ENCODE measurements at places on chromosomes 3 and 15.

GRCh38 chr3:187946163-187946691 is 201.0 kb upstream of the BCL6 start:
- no peak for DNase-seq

- no peak for DNase-seq
Measured at GRCh38 chr3:26515351-26515750, 107.2 kb upstream of the LRRC3B start.

GRCh38 chr3:105166893-105167292 is 199.8 kb upstream of the ALCAM start:
- DNase-seq = no peak

DNA sequence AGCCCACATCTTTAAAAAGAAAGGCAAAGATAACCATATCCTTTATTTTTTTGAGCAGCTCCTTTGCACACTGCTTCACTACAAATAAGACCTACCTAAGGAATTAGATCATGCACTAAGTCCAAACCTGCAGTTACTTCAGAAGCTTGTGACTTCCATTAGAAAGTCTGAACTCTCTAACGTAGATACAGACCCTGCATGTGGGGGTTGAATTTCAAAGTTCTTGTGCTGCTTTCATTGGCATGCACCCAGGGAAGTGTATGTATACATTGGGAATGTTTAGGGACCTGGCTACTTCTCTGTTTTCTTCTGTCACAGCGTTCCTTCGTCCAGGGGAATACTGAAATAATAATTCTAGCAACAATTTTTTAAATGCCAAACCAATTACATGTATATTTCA is 185.2 kb upstream of the IL12A start:
- DNase-seq = no peak

- no peak for DNase-seq
Measured at GRCh38 chr3:157226173-157226847, 66.4 kb upstream of the CCNL1 start.

GRCh38 chr3:113136071-113136470 is 75.3 kb upstream of the BOC start:
- DNase-seq = no peak

- no peak for DNase-seq
Measured at GRCh38 chr15:83039206-83039605, 27.8 kb upstream of the C15orf40 start.

DNA sequence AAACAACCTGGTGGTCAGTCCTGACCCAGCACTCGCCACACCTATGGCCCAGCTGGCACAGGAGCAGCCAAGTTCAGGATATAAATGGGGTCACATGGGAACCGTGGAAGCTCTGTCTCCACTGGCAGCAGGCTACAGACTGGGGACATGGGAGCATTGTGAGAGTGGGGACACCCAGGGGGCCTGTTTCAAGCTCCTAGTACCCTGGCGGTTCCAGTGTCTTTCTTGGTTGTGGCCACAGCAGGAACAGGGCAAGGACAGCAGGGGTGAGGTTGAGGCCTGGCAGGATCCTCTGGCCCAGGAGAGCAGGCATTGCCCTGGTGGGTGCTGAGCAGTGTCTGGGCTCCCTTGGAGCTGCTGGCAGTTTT is 1.9 kb downstream of the CSK start:
- DNase-seq = no peak

DNA sequence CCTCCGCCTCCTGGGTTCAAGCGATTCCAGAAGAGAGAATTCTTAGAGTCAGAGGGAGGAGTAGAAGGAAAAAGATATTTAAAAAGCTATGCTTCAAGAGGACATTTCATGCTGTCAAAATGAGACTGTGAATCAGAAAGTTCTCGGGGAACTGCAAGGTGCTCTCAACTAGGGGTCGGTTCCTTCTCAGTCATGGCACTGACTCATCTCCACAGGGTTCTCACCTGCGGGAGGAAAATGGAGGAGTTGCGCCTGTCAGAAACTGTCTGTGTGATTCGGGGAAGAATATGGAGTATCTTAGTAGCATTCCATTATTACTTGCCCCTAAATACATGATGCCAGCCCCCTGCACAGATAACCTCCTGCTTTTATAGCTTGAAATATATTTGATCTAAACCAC is 47.4 kb downstream of the APH1B start:
- DNase-seq = no peak

- no peak for DNase-seq
Measured at GRCh38 chr3:71806736-71807135, 21.8 kb upstream of the PROK2 start.

DNA sequence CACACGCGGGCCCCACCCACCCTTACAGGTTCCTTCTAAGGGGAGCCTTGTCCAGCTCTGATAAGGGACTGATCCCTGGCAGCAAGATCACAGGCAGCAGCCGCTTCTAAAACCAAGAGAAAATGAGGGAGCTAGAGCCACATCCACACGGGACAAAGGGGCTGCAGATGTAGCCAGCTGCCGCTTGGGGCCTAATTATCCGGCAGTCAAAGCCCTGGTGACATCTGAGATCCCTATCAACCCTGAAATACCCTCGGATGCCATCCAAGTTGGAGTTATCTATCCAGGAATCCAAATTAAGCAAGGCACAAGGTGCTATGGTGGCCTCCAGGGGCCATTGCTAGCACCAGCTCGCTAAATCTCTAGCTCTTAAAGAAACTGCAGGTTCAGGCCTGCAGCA is 248.3 kb downstream of the VPS13C start:
- DNase-seq = no peak

DNA sequence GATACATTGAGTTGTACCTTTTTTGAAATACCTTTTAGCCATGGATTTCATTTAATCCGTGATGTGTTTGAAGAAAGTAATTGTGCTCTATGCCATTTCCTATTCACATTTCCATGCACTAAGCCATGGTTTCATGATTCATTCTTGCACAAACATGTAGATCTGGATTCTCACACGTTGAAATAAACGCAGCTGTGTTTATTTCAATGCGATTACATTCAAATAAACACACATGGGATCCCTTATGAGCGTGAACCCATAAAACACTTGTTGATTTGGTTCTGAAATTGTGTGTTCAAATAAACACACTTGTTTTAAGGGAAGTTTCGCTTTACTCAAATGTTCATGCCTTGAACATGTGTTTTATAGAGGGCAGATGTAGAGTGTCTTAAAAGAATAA is 39.2 kb downstream of the BBX start:
- no peak for DNase-seq

DNA sequence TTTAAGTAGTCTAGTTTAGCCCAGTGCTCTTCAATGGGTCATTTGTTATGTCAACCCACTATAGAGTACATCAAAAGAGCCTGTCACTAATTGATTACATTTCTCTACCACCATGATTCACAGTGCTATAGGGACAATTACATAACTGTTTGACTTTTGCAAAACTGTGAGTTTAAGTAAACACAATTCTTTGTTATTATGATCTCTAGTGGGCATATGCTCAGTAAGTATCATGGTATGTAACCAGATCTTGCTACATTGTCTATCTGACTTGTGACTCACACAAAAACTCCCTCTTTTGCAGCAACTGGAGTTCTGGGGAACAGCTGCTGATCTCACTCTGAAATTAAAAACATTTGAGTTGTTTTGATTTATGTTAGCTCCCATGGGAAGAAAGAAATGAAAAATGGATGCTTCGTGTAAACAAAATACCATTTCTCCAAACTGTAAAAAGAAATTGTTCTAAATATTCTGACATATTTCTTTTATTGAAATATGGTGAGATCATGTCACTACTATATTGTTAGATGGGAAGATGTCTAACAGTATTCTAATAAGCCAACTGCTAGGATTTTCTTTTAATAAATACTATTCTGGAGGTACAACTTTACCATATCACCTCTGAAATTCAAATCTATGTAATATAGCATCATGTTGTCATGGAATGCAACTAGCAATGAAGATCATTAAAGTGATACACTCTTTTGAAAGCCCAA is 470.4 kb downstream of the ROBO1 start:
- DNase-seq = no peak

- peak; percentile 93 for DNase-seq
Measured at GRCh38 chr3:13073326-13074005, at the start of gene IQSEC1. Gene IQSEC1, minus strand, starts transcription at chr3:13073429. Its CDS starts 415 bp downstream, at chr3:13073014.

GRCh38 chr3:16286161-16286560 is 21.1 kb downstream of the OXNAD1 start:
- no peak for DNase-seq

GRCh38 chr15:85621094-85621493 is 173.6 kb downstream of the KLHL25 start:
- DNase-seq = no peak

DNA sequence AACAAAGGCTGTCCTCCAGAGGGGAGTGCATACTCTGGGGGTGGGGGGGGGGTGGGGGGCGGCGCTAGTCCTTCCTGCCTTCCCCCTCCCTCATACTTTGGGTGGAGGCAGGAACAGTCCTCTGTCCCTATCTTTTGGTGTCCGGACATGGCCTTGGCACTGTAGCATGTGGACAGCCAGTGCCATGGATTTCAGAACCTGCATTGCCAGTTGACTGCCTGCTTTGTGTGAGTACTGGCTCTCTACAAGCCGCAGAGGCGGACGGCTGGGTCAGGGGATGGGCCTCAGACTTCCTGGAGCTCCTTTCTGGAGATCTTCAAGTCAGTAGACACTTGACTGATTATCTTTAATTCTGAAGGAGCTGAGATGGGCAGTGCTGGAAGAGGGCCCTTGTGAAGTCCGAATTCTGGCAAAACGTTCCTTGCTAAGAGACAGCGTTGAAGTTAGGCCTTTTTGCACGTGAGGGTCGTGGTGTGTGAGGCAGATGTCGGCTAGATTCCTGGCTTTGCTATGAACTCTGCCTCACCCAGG is 2.5 kb downstream of the CLDN11 start:
- no peak for DNase-seq

- no peak for DNase-seq
Measured at GRCh38 chr15:75655931-75656330, 8.2 kb downstream of the SNX33 start.

GRCh38 chr15:27512281-27513001 is 541.5 kb downstream of the GABRG3 start:
- DNase-seq = no peak

DNA sequence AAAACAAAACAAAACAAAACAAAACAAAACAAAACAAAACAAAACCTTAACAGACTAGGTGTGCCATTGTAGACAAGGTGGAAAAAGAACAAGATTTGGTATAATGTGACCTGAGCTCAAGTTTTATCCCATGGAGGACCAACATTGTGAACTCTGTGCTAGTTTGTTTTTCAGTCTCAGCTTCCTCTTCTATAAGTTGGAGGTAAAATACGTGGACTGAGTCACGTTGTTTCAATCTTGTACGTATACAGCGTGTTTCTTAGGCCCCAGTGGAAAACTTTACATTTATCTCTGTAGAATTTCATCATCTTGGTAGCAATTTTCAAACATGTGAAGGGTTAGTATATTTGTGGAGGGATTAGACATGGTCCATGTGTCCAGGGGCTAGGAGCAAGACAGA is 261.6 kb downstream of the CD47 start:
- DNase-seq = no peak

- no peak for DNase-seq
Measured at GRCh38 chr15:41978534-41978933, 6.2 kb upstream of the EHD4 start.

DNA sequence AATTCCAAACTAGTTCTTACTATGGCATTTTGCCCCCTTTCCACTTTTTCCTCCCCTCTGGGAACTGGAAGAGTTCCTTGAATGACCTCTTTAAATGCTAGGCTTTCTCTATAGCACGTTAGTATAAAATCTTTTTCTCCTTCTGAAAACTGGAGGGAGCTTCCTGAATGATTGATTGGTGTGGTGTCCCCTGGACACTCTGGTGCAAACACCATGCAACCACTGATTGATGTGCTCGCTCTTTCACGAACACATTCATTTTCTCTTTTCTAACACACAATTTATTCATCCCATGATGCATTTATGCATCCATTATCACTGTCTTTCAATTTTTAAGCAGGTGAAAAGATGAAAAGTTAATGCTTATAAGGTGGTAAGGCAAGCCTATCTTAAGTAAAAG is 159.1 kb upstream of the NANOGP8 start:
- DNase-seq = no peak

DNA sequence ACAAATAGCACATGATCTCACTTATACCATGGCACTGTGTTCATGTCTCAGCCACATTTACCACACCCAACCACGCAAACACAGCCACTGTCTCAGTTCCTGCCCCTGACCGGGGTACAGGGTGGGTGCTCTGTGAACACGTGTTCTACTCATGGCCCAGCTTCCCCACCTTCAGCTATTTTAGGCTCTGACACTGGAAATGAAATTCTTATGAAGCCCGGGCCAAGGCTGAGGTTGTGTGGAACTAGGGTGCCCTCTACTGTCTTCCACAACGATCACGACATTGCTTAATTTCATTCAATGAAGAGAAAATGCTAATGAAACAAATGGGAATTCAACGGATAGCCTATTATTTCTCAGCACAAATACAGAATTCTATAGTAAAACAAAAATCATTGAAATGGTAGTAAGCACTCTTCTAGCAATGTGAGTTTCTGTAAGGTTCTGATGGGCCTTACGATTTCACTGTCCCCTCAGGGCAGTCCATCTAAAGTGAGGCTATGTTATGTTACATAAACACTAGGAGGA is 2.1 kb upstream of the GABRA5 start:
- DNase-seq = no peak

- no peak for DNase-seq
Measured at GRCh38 chr3:30682434-30683155, 76.2 kb downstream of the TGFBR2 start.

DNA sequence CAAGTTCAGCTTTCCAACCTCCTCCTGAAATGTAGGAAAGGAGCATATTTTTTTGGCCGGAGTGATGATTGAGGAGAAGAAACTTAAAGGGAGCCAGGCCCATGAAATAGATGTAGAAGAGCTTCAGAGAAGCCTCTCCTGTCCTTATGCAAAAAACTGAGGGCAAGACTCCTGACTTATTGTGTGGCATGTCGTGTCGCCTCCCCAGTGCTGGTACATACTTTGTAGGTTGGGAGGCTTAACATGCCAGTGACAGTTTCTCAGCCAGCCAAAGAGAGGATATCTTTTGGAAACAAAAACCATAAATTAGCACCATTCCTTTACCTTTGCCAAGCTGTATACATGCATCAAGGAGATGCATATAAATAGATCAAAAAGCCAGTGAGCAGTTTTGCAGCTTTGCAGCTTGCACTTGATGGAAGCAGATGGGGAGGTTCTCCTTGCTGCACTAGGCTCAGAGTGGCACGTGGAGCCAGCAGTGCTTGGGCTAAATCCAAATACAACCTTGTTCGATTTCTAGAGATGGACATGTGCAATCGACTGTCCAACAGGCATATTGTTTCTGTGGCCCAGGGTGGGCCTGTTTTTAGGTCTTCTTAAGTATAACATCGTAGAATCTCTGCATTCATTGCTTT is 10.2 kb downstream of the SLCO3A1 start:
- DNase-seq = no peak

DNA sequence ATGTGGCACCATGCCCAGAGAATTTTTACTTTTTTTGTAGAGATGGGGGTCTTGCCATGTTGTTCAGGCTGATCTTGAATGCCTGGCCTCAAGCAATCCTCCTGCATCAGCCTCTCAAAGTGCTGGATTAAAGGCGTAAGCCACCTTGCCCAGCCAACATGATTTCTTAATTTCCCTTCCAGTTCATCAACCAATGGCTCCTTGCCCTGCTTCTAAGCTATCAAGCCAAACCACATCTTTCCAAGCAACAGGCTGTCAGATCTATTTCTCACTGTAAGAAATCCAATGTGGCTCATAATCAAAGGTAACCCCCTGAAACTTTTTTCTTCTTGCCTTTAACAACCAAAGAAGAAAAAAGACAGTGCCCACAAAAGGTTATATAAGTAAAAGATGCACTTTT is 204.2 kb upstream of the ICE2 start:
- no peak for DNase-seq
